ENCODE measurements at places on chromosomes 7 and 10.
A peak's percentile ranks its signal among the peaks of the same experiment; 100 is the strongest.

DNA sequence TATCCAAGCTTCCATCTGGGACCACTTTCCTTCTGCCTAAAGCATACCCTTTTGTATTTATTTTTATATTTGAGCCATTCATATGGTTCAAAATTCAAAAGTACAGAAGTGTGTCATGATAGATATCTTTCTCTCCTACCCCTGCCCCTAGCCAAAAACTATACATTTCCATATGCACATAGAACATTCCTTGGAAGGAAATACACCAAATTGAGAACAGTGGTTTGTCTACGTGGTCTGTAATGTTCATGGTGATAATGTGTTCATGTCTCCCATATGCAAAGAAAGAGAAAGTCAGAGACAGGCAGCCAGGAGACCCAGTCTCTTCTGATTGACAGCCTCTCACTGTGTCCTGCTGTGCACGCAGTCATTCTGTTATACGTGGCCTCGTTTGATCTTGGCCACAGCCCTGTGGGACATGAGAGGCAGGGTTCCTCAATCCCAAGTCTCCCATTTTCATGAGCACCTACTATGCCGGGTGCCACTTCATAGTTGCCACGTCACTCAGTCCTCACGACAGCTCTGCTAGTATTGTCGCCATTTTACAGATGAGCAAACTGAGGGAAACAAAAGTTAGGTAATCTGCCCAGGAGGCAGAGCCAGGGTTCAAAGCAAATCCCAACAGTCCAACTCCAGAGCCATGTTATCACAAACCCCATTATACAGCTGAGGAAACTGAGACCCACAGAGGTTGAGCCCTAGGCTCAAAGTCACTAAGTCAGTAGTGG is 8.0 kb upstream of the CDH23 start:
- no peak for DNase-seq

DNA sequence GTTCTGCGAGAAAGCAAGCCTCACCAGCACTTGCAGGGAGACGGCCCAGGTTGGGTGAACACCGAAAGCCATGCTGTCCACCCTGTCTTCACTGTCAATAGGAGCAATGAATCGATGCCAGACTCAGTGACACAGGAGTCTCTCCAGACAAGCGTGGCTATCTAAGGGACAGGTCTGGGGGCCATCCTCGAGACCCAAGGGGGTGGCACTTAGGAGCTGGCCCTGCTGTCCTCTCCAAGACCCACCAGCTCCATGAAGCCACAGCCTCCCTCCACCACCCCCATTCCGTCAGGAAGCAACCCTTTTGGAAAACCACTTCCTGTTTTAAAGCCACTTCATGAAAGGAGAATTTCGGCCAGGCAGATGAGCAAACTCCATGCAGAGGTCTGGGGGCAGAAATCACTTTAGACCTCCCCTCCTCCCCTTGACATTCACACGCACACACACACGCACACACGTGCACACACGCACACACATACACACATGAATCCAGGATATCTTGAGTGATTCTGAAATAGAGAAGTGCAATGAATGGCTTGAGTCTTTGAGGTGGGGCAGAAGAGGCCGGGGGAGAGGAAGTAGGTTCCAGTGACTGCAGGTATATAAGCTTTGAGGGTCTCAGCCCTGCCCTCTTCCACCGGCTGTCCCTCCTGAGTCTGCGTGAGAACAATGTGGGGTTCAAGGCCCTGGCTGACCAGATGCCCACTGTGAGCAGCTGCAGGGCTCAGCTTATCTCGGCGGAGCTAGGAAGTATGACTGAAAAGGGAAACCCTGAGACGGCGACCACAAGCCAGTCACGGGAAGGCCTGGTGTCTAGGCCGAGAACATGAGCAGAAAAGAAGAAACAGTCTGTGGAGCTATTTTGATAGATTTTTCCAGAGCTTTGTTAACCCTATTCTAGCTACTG is 25.0 kb downstream of the RGS10 start:
- DNase-seq = no peak

DNA sequence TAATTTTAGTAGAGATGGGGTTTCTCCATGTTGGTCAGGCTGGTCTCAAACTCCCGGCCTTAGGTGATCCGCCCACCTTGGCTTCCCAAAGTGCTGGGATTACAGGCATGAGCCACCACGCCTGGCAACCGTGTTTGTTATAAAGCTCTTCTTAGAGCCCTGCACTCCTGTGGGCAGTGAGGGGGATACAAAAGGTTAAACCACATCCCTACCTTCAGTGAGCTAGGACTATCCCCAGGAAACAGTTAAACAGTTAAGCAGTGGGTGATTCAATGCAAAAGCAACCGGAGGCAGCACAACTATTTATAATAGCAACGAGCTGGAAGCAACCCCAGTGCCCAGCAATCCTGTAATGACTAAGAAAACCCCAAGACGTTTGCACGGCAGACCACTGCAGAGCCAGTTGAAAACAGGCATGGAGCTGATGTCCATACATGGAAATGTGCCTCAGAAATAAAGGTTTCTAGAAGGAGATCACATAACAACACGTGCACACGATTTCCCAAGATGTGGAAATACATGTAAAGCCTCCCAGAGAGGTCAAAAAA is 107.2 kb upstream of the LYZL2 start:
- no peak for DNase-seq

DNA sequence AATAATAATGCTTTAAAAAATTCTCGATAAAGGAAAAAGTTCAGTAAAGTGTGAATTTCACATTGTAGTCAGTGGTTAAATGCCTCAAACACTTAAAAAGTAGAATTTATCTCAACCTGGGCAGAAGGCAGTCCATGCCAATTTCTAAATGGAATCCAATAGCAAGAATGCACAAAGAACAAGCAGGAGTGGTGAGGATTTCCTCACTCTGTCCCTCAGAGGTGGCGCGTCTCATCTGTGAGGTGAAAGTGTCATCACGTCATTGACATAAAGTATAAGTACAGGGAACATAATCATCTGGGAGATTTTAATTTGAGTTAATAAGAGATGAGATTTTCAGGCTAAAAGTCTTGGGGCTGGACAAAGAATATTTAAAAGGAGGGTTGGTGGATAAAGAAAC is 10.0 kb upstream of the PRKCQ start:
- DNase-seq = no peak

DNA sequence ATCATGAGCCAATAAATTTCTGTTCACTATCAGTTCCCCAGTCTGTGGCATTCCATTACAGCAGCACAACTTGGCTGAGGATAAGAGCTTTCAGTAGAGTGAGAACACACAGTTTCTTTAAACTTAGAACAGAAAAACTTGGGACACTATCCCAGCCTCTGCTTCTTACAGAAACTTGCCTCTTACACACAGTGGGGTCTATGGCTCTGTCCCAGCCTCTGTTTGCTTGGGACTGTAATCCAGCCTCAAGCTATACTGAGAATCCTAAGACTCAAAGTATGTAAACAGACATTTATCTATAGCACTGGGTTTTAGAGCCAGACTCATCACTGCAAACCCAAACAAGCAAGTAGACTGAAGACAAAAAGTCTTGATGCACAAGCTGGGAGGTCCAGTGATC is 355.8 kb upstream of the VSTM2A start:
- DNase-seq = no peak

DNA sequence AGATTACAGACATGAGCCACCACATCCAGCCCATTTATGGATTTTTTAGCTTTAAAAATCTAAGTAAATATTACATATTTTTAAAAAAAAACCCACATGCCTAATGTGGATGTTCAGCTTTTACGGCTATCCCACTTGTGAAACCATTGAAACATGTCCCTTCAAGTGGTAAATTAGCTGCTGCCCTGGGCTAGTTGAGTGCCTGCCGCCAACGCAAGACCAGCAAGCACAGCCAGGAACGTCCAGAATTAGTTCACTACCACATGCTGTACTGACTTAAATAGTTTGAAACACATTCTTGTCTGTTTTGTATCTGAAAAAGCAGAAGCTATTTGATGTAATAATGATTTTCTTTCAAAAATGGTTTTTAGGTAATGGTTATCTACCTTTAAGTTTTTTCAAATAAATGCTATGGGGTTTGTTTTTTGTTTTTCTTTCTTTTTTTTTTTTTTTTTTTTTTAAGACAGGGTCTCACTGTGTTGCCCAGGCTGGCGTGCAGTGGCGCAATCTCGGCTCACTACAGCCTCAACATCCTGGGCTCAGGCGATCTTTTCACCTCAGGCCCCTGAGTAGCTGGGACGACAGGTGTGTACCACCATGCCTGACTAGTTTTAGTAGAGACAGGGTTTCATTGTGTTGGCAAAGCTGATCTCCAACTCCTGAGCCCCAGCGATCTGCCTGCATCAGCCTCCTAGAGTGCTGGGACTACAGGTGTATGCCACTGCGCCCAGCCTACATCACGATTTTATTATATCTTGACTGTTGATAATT is 57.0 kb downstream of the KLRG2 start:
- no peak for DNase-seq

GRCh38 chr10:110495731-110496552 is 1.8 kb upstream of the DUSP5 start:
- DNase-seq = peak; percentile 57

- no peak for DNase-seq
Measured at GRCh38 chr10:246431-246830, 111.2 kb downstream of the ZMYND11 start.

DNA sequence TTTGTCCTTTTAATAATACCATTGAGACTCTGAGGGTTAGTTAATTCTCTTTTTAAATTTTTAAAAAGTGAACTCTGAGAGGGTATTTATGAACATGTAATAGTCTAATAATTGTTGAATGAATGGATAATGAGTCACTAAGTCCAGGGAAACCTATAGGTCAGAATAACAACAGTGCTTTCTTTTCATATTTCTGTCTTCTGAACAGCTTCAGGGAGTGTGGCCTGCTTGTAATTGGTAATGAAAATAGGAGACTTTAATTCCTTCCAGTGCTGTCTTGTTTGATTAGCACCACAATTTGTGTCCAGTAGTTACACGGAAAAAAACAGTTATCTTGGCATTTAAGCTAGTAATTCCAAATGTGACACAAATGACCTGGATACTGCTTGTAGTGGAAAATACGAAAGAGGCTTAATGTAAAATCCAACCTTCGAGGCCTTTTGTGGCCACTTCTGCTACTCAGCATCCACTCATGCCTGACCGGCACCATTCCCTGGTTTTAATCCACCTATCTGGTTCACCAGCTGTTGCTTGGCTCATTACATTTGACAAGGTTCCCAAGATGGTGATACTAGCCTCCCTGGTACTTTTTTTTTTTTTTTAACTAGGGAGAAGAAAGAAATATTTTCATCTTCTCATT is 149.3 kb upstream of the IMMP2L start:
- DNase-seq = peak; percentile 49

GRCh38 chr7:2011266-2012043 is 221.3 kb downstream of the MAD1L1 start:
- no peak for DNase-seq

- DNase-seq = no peak
Measured at GRCh38 chr7:46972205-46972604, 609.7 kb downstream of the TNS3 start.

- peak; percentile 32 for DNase-seq
Measured at GRCh38 chr7:86653919-86654659, 10.4 kb downstream of the GRM3 start.

DNA sequence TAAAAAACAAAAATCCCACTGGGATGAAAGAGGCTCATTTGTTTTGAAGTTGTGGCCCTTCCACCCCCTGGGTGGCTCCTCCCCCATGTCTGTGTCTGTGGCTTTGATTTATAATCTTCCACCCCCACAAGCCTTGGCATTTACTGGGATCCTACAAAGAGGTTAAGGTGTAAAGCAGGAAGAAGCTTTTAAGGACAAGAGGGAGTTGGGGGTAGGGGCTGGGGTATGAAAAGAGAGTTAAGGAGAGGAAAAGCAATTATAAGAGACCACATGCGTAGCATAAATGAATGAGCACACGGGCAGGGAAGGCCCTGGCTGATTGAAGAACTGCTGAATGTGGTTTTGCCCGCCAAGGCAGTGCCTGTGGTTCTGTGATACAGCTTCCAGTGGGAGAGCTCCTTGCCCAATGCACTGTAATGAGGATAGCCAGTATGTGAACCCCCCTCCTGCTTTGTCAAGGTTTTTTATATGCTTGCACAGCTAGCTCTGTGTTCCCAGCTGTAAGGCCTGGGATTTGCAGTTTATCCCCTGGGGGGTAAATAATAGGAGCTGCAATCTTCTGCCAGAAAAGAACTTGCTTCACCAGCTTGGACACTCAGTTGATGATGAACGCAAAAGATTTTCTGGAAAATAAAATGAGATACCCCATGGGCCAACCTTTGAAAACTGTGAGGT is 34.7 kb upstream of the KMT2E start:
- peak; percentile 36 for DNase-seq

GRCh38 chr7:98808751-98809460 is 60.9 kb downstream of the TMEM130 start:
- DNase-seq = no peak

DNA sequence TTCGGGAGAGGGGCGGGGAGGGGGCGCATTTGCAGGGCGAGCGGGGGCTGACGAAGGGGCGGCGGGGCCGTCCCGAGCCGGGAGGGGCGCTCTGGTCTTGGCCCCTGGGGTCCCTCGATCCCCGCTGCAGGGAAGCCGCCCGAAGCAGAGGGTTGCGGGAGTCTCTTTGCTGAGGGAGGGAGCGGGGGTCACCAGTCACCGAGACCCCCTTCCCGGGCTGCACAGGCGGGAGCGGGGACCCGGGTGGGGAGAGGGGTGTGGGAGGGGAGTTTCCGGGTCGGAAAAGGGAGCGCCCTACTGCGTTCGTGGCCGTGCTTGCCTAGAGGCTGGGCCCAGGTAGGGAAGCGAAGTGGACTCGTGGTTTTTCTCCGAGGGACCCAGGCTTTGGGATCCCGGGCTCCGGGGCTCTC is 422 bp downstream of the AP1S1 start:
- peak; percentile 42 for DNase-seq

DNA sequence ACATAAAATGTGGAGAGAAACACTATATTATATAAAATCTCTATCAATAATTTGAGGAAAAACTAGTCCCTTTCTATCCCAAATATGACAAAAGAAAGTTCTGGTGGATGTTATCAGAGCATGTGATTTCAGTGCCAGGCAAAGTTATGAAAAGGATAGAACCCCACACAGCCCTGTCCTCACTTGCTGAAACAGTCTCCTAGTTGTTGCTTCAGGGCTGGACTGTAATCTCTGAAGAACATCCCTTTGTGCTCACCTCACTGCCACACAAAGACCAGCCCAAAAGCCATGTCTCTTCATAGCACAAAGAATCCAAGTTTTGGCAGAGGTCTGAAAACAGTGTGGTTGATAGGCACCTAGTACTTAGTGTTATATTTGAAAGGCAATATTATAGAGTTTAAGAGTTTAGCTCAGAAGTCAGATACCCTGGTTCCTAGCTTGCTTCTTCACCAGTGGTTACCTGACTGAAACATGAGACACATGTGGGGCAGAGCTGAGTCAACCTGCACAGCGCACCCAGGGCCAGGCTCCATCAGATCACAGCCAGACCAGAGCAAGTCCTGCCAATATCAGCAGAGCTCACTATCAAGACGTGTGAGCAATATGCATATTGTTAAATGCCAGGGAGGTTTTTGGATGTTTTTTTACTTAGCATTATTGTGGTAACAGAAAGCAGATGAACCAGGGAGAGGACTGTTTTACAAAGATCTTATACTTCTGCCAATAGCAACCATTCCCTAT is 25.0 kb downstream of the CYP3A7 start:
- no peak for DNase-seq

- peak; percentile 9 for DNase-seq
Measured at GRCh38 chr7:96786261-96786997, 76.8 kb upstream of the SEM1 start.
